Lower lobe of right lung (tissue), 2 donors: ENCODE measurements at places on chromosomes 1 and 21. TPM values are rescaled to one million over a fixed set of nuclear protein-coding genes. Genes with fewer than 3 reads are reported as not detected.
A peak's percentile ranks its signal among the peaks of the same experiment; 100 is the strongest.

DNA sequence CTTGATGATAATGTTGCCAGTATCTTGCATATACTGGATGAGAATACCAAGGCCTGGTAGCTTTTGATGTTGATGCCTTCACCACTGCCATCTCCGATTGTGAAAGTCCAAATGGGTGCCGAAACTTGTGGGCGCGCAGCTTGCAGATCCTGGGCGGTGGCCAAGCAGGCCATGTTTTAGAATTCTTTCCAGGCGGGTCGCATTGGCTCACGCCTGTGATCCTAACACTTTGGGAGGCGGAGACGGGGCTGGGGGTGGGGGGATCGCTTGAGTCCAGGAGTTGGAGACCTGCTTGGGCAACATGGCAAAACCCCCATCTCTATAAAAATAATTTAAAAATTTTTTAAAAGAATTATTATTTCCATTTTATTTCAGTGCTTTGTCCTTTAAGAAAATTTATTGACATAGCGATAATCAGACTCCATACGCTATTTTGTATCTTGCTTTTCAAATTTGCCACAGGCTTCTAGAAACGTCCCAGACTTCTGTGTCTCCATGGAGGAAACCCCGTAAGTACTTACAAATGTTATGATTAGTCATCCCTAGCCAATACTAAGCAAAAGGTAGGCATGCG, 592 bp upstream of the ZNF326 start:
- no peaks in the 10 kb centered on the region for H3K36me3 ChIP-seq
- H3K27ac ChIP-seq = peak overlapping the region; percentile 97
- peak; percentile 53 for DNase-seq
- H3K4me1 ChIP-seq = peaks cover 19% of the 10 kb centered on the region
- H3K4me3 ChIP-seq = peak overlapping the region; percentile 88

DNA sequence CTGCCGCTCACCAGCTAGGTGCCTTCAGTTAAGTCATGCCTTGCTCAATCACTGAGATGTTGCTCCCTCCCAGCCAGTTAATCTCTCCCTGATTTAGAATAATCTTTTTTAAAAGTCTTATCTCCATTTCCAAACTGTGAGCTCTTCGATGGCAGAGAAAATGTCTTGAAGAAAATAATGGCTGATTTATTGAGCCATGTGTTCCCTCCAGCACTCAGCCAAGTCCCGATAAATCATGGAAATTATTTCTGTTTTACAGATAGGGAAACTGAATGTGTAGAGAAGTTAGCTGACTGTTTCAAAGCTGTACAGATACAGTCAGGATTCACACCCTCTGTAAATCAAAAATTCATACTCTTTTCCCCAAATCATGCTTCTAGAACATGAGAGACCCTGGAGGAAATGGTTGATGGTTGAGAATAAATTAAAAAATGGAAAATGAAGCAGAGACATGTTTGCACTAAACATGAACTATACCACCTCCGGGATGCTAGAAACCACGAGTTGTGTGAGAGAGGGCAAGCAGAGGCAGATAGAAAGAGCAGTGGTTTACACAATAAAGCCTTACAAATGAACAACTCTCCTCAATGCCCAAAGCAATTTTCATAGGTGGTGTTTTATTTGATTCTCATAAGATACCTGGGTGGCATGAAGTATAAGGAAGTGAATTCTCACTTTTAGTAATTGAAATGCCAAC, 376.4 kb downstream of the PLPP3 start:
- H3K4me3 ChIP-seq = no peak overlapping the region
- H3K27me3 ChIP-seq = no peaks in the 10 kb centered on the region
- H3K4me1 ChIP-seq = no peaks in the 10 kb centered on the region

- H3K4me1 ChIP-seq = peaks cover 11% of the 10 kb centered on the region
- no peaks in the 10 kb centered on the region for H3K36me3 ChIP-seq
- H3K4me3 ChIP-seq = no peak overlapping the region
- DNase-seq = no peak
- H3K27me3 ChIP-seq = peaks cover 70% of the 10 kb centered on the region
- no peak overlapping the region for H3K27ac ChIP-seq
Observed at GRCh38 chr1:11693024-11693590, 1.6 kb downstream of the DRAXIN start.

DNA sequence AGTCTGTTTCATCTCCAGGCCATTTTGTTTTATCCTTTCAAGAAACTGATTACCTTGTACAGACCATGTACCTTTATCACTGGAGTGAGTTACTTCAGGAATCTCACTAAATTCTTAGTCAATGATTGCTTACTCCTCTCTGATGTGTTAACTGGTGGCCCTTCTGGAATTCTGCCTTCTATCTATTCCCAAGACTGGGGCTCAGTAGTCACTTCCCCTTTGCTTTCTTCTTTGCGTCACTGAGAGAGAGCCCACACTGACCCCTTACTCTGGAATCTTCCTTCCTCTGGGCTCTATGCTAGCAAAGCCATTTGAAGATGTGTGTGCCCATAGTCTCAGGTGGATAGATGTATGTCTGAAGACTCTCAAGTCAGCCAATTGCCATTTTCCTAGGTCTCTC, 34.6 kb downstream of the XCL2 start:
- H3K4me3 ChIP-seq = no peak overlapping the region
- H3K27me3 ChIP-seq = no peaks in the 10 kb centered on the region
- no peaks in the 10 kb centered on the region for H3K36me3 ChIP-seq

DNA sequence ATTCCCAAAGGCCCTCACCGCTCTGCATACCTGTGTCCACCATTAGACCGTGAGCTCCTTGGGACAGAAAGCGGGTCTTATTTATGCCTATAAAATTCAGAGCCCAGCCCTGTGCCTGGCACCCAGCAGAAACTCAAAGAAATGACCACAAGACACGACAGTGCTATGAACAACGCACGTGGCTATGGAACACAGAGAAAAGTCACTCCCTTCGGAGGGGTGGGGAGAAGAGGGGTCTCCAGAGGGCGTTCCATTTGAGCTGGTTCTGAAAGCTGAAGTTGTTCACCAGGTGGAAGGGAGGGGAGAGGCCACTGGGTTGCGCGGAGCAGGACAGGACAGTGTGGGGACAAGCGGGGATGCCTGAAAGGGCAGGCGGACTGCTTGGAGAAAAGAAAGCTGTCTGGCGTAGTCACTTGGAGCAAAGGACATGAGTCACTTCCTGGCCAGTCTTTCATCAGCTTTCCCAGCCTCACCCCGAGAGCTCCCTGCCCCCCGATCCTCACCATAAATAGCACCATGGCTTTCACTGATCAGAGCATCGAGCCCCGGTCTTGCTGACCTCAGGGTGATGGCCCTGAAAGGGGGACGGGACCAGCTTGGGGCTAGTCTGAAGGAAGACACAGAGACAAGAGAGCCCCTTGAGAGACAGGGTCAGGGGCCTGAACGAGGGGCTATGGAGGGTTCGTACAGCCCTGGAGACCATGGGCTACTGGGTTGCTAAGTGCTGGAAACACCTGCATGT, 28.5 kb downstream of the ECE1 start:
- H3K27me3 ChIP-seq = no peaks in the 10 kb centered on the region
- H3K27ac ChIP-seq = peak overlapping the region; percentile 86
- peaks cover 60% of the 10 kb centered on the region for H3K4me1 ChIP-seq
- peak overlapping the region; percentile 8 for H3K4me3 ChIP-seq

Gene LCE2C
- total RNA-seq = not detected
